ENCODE measurements at places on chromosomes 6 and 20.
A peak's percentile ranks its signal among the peaks of the same experiment; 100 is the strongest.

DNA sequence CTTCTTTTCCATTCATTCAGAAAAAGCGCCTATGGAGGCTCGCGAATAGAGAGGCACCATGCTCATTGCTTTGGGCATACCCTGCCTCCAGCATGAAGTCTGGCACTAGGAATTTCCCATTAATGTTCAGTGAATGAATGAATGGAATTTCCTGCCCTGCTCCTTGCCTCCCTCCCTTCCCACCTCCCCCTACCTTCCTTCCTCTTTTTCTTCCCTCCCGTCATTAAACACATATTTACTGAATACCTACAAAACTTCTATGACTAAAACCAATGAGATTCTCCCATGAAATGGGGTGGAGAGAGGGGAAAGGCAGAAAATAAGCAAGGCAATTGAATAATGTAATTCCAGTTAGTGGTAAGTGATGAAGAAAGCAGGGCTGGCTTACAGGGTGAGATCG, 213.8 kb upstream of the AGPAT4 start:
- peak; percentile 25 for DNase-seq

DNA sequence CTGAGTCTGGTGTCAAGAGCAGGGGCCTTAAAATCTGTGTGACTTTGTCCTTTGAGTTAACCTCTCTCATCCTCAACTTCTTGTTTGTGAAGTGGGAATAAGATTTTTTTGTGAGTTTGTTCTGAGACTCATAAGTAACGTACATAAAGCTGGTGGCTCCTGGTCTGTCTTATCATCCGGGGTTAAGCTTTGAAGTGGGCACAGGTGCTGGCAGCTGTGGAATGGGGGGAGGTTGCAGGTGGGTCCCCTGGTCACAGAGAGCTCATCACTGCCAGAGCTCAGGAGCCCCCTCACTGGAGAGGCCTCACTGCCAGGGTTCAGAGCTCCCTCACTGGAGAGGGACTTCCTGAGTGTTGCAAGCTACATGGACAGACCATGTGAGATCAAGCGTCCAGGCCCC, 174.1 kb downstream of the NRN1 start:
- no peak for DNase-seq

- no peak for DNase-seq
These were observed 148.0 kb downstream of the LRFN2 start for GRCh38 chr6:40439026-40439800.

- DNase-seq: peak; percentile 67
These were observed 109.6 kb upstream of the RPS6KA2 start for GRCh38 chr6:166736634-166737033.

- no peak for DNase-seq
These were observed 254.0 kb upstream of the HTR1E start for GRCh38 chr6:86683132-86683908.

- peak; percentile 50 for DNase-seq
These were observed 8.5 kb downstream of the LRRC1 start for GRCh38 chr6:53803081-53803860.

- DNase-seq: peak; percentile 22
These were observed 434.2 kb downstream of the BCKDHB start for GRCh38 chr6:80540700-80541099.

GRCh38 chr6:51934098-51934497, 153.3 kb downstream of the PKHD1 start:
- DNase-seq: no peak

DNA sequence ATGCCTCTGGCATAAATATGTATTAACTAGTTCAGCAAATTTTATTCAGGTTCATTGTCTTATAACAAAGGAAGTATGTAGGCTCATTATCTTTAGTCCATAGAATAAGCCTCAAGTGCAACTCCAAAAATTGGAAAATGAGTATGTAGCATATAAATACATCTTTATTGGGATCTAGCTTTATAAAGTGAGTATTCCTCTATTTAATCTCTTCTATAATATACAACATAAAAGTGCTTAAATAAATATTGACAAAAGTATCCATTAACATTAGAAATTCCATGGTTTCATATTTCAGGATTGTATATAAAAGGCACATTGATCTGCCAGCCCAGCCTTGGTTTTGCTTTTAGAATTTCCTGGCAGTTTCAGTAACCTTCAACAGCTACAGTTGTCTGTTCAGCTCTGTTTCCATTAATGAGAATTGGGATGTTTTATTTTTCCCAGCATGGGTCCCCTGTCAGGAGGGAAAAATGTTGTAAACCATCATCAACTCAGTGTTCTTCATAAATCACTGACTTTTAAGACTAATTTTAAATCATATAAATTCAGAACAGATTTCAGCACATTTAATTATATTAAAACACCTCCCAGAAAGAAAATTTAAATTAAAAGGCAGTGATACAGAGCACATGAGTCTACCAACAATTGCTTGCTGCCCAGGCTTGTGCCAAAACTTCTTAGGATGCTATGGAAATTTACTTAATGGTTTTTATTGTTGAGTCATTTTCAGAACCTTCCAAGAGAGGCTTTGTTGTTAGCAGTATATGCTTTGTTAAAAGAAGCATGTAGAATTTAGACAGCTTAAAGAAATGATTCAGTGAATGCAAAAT, 119.7 kb downstream of the ADGRG6 start:
- DNase-seq: peak; percentile 89

- DNase-seq: no peak
These were observed 35.2 kb upstream of the CLDN20 start for GRCh38 chr6:155228546-155229166.
